ENCODE measurements at places on chromosomes 7 and 10.

GRCh38 chr7:107838816-107839565 lies 36.0 kb upstream of the SLC26A3 start:
- DNase-seq: no peak

DNA sequence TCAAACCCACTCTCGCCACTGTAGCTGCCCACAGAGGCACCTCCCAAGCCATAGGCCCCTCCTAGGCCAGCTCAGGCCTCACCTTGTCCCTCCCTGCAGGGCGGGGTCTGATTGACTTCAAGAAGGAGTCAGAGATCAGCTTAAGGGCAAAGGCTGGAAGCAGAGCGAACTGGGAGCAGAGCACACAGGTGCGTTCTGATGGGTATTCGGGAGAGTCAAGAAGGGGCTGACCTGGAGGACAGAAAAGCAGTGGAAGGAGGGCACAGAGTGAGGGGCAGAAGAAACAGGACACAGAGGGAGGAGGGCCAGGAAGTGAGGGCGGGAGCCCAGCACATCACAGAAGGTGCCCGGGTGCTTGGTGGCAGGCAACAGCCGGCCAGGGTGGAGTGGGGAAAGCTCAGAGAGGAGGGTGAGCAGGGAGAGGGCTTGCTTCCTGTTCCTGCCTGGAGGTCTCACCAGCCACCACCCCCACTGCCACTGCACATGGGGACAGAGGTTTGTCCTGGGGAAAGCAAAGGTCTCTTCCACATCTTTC lies at the start of gene AOC1:
Gene AOC1 (plus strand): TSS at position 147 of the 535 bp plus-strand sequence. CDS start 3,954 bp downstream, outside the sequence.
- DNase-seq: no peak

- no peak for DNase-seq
These were observed 53.8 kb downstream of the NHLRC2 start for GRCh38 chr10:113908236-113908635.

DNA sequence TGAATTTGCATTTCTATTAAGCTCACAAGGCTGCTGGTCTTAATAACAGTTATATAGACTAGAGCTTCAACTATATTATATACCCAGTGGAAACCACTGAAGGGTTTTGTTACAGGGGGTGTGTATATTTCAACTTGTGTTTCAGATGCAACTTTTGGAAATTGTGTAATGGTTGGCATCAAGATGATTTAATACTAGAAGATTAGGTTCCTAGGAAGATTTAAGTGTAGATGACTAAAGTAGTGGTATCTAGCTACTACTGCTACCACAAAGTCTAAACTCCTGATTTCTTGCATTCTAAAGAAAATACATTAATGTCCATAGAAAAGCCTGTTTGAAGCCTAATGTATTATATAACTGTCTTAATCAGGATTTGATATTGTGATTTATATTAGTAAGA lies 30.2 kb downstream of the AHR start:
- DNase-seq: no peak

GRCh38 chr10:113300617-113301016 lies 252.2 kb upstream of the HABP2 start:
- no peak for DNase-seq

- DNase-seq: no peak
These were observed 72.0 kb downstream of the FAM53B start for GRCh38 chr10:124672181-124672638.

DNA sequence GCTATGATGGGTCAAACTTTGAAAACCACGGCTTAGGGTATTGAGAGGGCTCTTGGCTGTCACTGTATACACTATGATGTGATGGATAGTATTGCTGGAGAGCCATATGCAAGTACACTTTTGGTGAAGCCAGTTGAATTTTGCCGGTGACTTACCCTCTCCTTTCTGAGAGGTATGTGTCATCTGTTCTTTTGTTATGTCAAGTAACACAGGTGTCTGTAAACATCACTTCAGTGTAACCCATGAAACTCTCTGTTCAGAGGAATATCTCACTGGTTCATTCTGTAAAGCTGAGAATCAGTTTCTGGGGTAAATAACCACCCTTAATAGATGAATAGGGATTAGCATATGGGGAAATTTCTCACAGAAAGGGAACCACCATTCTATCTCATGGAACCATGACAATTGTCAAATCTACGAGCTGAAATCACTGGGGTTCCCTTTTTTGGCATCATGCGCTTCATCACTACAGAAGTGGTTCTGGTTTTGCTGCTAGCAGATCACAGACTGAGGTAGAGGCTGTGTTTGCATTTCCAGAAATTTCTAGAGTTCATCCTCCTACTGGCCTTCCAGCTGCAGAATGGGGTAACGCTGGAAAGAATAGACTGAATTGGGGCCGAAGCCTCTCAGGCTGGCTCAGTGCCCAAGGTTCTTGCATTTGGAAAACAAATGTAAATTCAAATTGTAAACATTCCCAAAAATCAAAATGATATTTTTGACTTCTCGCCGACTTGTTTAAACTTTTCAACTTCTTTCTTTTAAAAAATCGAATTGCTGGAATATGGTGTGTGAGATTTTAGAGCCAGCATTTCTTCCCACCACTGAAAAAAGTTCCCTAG lies 83.3 kb upstream of the CREB5 start:
- no peak for DNase-seq

DNA sequence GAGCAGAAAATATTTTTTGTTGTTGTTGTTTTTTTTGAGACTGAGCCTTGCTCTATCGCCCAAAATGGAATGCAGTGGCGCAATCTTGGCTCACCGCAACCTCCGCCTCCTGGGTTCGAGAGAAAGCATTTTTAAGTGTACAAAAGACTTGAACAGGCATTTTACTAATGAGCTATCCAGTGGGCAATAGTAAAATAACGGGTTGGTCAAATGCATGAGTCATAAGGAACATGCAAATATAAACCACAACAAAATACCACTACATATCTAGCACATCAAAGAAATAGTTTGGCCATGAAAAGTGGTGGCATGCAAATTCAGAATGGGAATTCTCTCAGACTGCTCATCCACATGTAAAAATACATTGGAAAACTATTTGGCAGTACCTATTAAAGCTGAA lies 71.7 kb upstream of the TMEM106B start:
- DNase-seq: no peak

DNA sequence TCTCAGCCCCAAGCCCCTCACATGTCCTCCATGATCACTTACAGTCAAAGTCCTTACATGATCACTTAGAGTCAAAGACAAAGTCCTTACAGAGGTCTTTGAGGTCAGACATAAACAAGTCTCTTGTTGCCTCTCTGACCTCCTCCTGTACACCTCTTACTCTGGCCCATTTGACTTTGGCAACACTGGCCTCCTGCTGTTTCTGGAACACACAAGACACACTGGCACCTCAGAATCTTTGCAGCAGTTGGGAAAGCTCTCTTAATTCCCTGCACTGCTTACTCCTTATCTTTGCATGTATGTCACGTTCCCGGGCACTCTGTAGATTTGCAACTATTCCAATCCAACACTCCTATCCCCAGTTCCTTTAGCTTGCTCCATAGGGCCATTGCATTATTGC lies 102.3 kb downstream of the NSUN6 start:
- no peak for DNase-seq

DNA sequence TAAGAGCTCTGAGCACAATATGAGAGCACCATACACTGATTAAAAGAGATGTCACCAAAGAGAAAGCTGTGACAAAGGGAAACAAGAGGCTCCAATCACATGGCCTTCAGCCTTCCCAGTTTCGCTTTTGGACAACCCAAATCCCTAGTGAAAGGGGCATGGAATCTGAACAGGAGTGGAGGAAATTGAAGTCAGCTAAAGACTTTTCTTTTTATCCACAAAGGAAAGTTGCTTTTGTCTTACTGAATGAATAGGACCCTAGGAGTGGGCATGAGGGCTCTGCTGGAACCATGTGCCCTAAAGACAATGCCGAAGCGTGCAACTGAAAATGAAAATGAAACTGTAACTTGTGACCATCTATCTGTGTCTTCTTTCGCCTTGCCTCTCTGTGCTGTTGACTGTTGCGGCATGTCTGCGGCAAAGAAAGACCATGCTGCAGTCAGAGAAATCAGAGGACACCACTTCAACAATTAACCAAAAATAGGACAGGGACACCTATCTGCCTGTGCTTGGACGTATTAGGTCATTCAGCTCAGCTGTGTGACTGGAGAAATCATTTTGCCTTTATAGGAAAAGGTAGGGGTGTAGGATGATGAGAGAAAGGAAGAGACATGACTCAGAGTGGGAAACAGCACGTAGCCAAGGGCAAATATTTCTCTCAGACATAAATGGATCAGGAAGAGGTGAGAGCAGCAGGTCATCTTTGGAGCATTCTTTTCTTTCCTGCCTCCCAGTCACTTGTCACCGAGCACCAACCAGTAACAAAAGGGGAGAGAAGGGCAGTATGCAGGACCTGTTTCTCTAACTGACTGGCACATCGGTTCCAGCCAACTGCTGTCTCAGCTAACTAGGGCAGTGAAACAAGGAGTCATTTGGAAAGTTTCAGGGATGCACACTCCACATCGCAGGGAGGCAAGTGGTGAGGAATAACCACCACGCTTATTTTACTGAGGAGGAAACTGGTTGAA lies 12.3 kb downstream of the CAV2 start:
- DNase-seq: no peak

- peak; percentile 6 for DNase-seq
These were observed 90.3 kb downstream of the MICALL2 start for GRCh38 chr7:1368682-1369571.

- no peak for DNase-seq
These were observed 116.8 kb upstream of the BMPER start for GRCh38 chr7:33788531-33788930.

DNA sequence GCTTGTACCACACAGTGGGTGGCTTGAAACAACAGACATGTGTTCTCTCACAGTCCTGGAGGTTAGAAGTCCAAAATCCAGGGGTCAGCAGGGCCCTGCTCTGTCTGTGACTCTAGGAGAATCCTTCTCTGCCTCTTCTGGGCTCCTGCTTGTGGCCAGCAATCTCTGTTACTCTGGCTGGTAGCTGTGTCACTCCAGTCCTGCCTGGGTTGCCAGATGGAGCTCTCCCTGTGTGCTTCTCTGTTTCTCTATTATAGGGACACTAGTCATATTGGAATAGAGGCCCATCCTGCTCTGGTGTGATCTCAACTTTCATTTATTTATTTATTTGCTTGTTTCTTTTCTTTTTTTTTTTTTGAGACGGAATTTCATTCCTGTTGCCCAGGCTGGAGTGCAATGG lies 276.6 kb upstream of the GALNT17 start:
- DNase-seq: no peak

Measured in stimulated activated CD8-positive, alpha-beta memory T cell treated with anti-CD3 and anti-CD28 coated beads, Interleukin-15, amount 100 ng/mL, for 1 hour (primary cell).